ENCODE measurements at places on chromosomes 2 and 18.

DNA sequence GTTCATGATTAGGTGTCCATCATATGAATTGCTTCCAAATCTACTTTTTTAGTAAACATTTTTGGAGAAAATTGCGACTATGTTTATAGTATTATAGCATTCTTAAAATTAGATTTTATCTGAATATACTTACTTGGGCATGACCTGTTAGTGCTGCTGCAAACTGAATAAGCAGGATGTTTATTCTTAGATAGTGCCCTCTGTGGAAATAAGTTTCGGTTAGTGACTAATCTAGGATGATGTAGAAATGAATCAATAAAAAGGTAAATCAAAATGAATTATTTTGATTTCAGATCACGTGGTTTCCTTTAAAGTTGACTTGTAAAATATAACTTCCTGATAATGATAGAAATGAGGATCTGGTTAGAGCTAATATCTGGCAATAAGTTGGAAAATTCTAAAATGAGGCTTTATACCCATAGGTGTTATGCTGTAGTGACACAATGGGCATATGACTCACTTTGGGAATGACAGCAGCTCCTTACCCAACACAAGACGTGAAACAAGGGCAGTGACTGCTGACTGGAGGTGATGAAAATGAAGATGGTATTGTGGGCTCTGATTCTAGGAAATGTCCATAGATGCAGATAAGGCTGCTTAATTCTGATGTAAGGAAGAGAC is 165.8 kb upstream of the TCF4 start:
- H3K4me1 ChIP-seq = no peaks in the 10 kb centered on the region
- no peak for DNase-seq
- H3K27me3 ChIP-seq = no peaks in the 10 kb centered on the region
- no peak overlapping the region for H3K4me3 ChIP-seq
- no peaks in the 10 kb centered on the region for H3K36me3 ChIP-seq
- H3K27ac ChIP-seq = no peak overlapping the region

DNA sequence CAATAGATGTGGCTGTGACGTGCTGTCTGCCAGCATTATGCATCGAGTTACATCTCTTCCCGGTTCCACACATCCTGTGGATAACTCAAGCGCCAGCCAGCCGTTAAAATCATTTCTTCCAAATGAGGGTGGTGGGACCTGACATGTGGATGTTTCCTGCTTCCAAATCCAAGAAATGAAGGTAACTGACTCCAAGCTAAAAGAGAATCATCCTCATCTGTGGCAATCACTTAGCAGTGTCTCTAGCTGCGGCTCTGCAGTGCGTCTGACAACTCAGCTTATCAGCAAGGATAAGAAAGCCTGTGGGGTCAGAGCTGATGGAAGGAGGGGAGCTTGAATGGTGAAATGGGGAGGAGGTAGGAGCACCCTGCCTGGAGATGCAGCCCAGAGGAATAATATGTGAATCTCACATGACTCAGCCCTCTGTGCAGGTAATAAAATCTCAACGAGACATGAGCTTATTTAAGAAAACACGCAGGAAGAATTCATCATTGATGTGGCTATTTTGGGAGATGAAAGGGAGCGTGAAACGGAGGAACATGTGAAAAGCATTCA is 382.2 kb upstream of the TRIB2 start:
- no peaks in the 10 kb centered on the region for H3K27me3 ChIP-seq
- DNase-seq = no peak
- H3K4me1 ChIP-seq = peaks cover 3% of the 10 kb centered on the region
- H3K27ac ChIP-seq = no peak overlapping the region

DNA sequence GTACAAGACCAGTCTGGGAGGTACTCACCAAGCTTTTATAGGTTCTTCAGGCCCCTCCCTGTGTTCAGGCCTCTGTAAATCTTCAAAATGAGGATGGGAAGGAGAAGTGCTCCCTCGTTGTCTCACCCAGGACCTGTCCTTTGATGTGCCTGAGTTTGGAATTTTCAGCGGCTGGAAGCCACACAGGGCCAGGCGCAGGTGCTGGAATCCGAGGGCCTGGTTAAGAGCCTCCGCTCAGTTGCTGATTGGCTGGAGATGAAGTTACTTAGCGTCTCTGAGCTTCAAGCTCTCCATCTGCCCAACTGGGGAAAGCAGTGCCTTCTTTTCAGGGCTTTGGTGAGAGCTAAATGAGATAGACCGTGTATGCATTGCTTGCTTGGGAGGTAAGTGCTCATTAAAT is 30.0 kb downstream of the HJURP start:
- no peak overlapping the region for H3K27ac ChIP-seq
- H3K4me3 ChIP-seq = no peak overlapping the region
- no peak for DNase-seq

DNA sequence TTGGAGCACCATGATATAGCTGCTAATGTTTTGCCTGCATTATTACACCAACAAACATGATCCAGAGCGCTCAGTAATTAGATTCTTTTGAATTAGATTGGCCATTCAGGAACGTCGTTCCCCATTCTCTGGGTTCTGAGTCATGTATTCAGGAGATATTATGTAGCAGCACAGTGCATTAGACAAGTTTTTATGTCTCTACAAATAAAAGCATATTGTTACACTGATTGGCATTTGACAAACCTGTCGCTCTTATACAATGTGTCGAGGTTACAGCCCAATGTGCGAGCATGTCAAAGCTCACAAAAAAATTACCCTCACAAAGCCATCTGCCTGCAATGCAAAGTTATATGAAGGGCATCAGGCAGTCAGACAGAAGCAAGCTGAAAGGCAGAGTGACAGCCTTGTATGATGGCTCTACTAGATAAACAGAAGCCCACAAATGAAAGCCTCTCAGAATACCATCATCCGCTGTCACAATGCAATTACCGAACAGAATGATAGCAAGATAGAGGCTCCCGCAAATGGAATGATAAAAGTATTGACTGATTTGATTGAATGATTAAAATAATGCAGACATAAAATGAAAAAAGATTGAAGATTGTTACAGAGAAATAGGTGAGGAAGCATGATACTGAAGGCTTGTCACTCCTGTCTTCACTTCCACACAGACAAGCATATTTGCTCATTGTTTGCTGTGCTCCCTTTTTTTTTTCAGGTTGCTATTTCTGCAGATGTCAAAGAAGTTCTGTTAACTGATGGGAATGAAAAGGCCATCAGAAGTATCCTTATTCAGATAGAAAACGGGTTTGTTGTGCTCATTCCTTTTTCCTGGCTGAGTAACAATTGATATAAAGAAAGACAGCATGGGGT is 234.6 kb upstream of the SIX3 start:
- H3K27ac ChIP-seq = no peak overlapping the region
- no peak for DNase-seq
- H3K36me3 ChIP-seq = no peaks in the 10 kb centered on the region
- no peaks in the 10 kb centered on the region for H3K4me1 ChIP-seq

- H3K4me3 ChIP-seq = no peak overlapping the region
- no peaks in the 10 kb centered on the region for H3K4me1 ChIP-seq
- no peaks in the 10 kb centered on the region for H3K27me3 ChIP-seq
- no peaks in the 10 kb centered on the region for H3K36me3 ChIP-seq
- no peak for DNase-seq
Measured at GRCh38 chr2:2873450-2873811, 504.2 kb downstream of the EIPR1 start.

DNA sequence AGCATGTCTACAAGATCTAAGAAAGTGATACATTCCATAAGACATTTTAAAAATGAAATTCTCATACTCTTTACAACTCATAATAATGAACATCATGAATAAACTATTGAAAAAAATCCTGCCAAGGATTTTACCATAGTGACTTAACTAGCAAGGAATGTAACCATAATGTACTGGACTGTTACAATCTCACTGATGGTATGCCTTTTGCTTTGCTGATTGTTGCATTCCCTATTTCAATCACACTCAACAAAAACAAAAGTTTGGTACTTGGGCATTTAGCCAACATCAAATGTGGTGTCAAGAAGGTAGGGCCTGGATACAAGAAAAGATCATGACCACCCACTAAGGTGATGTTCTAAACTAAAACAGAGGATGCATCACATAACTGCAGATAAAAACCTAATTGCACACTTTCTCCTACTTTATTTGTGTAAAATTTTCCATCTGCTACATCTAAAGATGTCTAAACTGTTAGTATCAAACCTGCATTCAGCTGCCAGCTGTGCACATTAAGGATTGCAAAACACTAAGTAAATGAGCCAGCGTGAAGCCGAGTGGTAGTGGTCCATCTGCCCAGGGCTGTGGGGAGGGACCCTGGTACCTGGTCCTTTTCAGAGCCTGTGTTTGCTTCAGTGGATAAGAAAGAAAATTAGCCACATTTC is 564.4 kb downstream of the ZEB2 start:
- no peaks in the 10 kb centered on the region for H3K27me3 ChIP-seq
- no peak for DNase-seq
- no peaks in the 10 kb centered on the region for H3K4me1 ChIP-seq
- H3K27ac ChIP-seq = no peak overlapping the region

DNA sequence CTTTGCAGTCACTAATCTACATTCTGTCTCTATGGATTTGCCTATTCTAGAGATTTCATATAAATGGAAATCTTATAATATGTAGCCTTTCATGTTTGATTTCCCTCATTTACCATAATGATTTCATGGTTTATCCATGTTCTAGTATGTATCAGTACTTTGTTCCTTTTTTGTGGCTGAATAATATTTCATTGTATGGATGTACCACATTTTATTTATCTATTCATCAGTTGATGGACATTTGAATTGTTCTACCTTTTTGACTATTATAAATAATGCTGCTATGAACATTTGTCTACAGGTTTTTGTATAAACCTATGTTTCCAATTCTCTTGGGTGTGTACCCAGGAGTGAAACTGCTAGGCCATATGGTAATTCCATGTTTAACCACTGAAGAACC is 221.1 kb downstream of the ICOS start:
- no peaks in the 10 kb centered on the region for H3K27me3 ChIP-seq
- DNase-seq = no peak
- no peaks in the 10 kb centered on the region for H3K4me1 ChIP-seq
- no peak overlapping the region for H3K4me3 ChIP-seq

- H3K27ac ChIP-seq = no peak overlapping the region
- H3K4me3 ChIP-seq = no peak overlapping the region
- H3K4me1 ChIP-seq = no peaks in the 10 kb centered on the region
- no peak for DNase-seq
Measured at GRCh38 chr2:85724731-85725181, 29.0 kb upstream of the ATOH8 start.

DNA sequence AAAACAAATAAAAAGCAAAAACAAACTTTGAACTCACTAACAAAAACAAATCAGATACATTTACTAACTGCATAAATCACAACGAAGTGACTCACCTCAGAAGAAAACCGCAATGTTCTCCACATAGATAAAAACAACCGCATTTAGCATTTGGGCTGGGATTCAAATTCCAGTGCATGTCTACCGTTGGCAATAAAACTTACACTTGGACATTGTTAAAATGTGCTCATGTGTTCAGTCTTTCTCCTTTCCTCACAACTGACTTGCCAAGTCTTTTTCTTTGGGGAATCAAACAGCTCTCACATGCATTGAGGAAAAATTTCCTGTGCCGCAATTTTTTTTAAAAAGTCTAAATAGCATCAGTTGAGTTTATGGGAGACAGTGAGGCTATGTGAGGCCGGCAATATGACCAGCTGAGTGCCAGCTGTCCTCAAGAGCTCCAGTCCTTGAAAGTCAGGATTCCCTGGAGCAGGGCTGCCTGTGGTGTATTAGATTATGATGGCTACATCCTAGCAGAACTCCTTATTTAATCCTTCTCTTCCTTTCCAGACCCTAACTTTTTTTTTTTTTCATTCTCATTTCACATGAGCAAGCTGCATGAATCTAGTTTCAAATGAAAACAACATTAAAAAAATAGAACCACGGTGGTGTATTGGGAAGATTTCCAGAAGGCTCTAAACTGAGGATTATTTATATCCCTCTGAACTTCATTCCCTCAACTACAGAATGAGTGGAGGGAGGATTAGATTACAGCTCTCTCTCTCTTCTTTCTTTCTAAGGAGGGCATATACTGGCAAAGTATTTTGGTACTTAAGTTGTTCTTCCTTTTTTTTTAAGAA is 70.2 kb upstream of the MEIS1 start:
- no peak overlapping the region for H3K27ac ChIP-seq
- no peak for DNase-seq
- H3K4me1 ChIP-seq = no peaks in the 10 kb centered on the region

- H3K4me3 ChIP-seq = no peak overlapping the region
- H3K27me3 ChIP-seq = no peaks in the 10 kb centered on the region
- no peak for DNase-seq
- no peaks in the 10 kb centered on the region for H3K36me3 ChIP-seq
- no peak overlapping the region for H3K27ac ChIP-seq
Measured at GRCh38 chr2:127740665-127741288, 39.5 kb downstream of the SFT2D3 start.

GRCh38 chr18:11246495-11247300 is 97.3 kb upstream of the PIEZO2 start:
- H3K27ac ChIP-seq = no peak overlapping the region
- DNase-seq = no peak
- H3K36me3 ChIP-seq = no peaks in the 10 kb centered on the region
- H3K27me3 ChIP-seq = no peaks in the 10 kb centered on the region
- H3K4me1 ChIP-seq = no peaks in the 10 kb centered on the region

DNA sequence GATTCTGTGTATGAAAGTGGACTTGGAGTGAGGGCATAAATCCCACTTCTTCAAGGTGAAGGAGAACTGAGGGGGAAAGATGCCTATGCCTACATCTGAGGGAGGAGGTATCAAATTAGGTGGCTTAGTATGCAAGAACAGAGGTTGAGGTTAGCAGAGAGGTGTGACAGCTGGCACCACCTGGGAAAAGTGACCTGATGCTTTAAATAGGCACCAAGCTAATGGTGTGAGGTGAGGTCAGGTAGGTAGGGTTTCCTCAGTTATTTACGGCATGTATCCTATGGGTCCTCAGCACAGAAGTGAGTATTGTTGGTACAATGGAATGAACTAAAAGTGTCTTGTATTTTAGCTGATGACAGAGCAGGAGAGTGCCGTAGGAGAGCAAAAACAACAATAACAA is 367.1 kb downstream of the CLIP4 start:
- H3K4me1 ChIP-seq = no peaks in the 10 kb centered on the region
- H3K4me3 ChIP-seq = no peak overlapping the region
- no peaks in the 10 kb centered on the region for H3K36me3 ChIP-seq
- no peaks in the 10 kb centered on the region for H3K27me3 ChIP-seq

- no peak for DNase-seq
- no peaks in the 10 kb centered on the region for H3K4me1 ChIP-seq
- no peaks in the 10 kb centered on the region for H3K36me3 ChIP-seq
- H3K4me3 ChIP-seq = no peak overlapping the region
Measured at GRCh38 chr2:165811592-165812370, 17.7 kb upstream of the GALNT3 start.

- no peak overlapping the region for H3K27ac ChIP-seq
- no peaks in the 10 kb centered on the region for H3K36me3 ChIP-seq
- no peaks in the 10 kb centered on the region for H3K27me3 ChIP-seq
Measured at GRCh38 chr2:97967216-97967592, 28.5 kb downstream of the TMEM131 start.

Measured in effector memory CD4-positive, alpha-beta T cell (primary cell).